ENCODE measurements at places on chromosomes 13 and 19. TPM values are rescaled to one million over a fixed set of nuclear protein-coding genes. Genes with fewer than 3 reads are reported as not detected.
A peak's percentile ranks its signal among the peaks of the same experiment; 100 is the strongest.

FBXO27 gene
- 7.6 TPM for total RNA-seq

DNA sequence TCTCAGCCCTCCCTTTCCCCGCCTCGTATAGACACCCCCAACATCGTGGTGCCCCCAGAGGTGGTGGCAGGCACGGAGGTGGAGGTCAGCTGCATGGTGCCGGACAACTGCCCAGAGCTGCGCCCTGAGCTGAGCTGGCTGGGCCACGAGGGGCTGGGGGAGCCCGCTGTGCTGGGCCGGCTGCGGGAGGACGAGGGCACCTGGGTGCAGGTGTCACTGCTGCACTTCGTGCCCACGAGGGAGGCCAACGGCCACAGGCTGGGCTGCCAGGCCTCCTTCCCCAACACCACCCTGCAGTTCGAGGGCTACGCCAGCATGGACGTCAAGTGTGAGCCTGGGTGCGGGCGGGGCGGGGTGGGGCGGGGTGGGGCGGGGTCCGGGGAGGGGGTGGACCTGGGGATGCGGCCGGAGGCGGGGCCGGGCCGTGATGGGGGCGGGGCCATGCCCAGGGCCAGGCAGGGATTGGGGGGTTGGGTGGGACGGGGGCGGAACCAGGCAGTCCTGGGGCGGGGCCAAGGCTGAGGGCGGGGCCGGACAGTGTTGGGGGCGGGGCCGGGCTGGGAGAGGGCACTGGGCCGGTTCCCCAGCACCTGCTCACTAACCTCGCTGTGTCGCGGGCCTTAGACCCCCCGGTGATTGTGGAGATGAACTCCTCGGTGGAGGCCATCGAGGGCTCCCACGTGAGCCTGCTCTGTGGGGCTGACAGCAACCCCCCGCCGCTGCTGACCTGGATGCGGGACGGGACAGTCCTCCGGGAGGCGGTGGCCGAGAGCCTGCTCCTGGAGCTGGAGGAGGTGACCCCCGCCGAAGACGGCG, 7.8 kb downstream of the MAG start:
- no peak overlapping the region for H3K4me3 ChIP-seq
- no peaks in the 10 kb centered on the region for H3K36me3 ChIP-seq
- DNase-seq, result no peak
- H3K4me1 ChIP-seq, result no peaks in the 10 kb centered on the region
- no peak overlapping the region for H3K27ac ChIP-seq

KLF12 gene
- total RNA-seq, result 10.2 TPM

SIGLEC12 gene
- total RNA-seq, result 3.7 TPM

DNA sequence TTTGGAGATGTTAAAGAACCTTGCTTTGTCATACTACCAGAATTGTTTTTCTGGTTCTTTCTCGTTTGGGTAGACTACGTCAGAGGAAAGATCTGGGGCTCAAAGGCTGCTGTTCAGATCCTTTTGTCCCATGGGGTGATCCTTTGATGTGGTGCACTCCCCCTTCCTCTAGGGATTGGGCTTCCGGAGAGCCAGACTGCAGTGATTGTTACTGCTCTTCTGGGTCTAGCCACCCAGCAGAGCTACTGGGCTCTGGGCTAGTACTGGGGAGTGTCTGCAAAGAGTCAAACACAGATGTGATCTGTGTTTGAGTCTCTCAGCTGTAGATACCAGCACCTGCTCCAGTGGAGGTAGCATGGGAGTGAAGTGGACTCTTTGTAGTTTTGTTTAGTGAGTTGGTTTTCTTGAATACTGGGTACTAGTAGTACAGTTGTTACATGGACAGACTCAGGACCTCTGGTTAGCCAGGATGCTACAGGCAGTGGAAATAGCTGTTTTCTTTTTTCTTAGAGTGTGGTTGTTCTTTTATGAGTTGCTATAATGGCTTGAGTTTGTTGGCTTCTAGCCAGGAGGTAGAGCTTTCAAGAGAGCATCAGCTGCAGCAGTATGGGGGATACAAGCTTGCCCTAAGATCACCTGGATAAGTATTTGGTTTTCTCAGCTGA, 34.4 kb downstream of the DNAJC15 start:
- H3K36me3 ChIP-seq, result no peaks in the 10 kb centered on the region
- no peak overlapping the region for H3K4me3 ChIP-seq

DNA sequence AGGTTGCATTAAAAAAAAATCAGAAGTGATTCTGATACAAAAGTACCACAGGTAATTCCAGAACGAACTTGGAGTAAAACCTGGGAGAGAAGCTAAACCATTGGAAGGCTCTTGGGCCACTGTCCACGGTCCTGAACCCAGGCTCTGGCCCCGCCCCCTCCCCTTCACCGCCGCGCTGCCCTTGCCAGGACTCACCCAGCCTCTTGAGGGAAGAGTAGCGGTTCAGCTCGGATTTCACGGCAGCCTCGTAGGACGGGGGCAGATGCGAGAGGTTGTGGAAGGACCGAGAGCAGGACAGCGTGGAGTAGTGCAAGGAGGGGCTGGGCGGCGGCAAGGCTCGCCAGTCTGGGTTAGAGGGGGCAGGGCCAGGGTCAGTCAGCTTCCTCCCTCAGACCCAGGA, 5.7 kb downstream of the SHISA7 start:
- H3K4me3 ChIP-seq, result no peak overlapping the region
- no peaks in the 10 kb centered on the region for H3K36me3 ChIP-seq
- peak; percentile 83 for DNase-seq
- peaks cover 50% of the 10 kb centered on the region for H3K27me3 ChIP-seq
- no peak overlapping the region for H3K27ac ChIP-seq

ZNF723 gene
- total RNA-seq, result not detected

- no peak for DNase-seq
- no peaks in the 10 kb centered on the region for H3K36me3 ChIP-seq
- H3K27ac ChIP-seq, result no peak overlapping the region
These were observed 321.8 kb upstream of the NBEA start for GRCh38 chr13:34620074-34620850.

GRCh38 chr13:107548338-107548737, 667.0 kb downstream of the LIG4 start:
- H3K36me3 ChIP-seq, result no peaks in the 10 kb centered on the region
- DNase-seq, result no peak
- no peak overlapping the region for H3K4me3 ChIP-seq
- no peaks in the 10 kb centered on the region for H3K27me3 ChIP-seq
- no peaks in the 10 kb centered on the region for H3K4me1 ChIP-seq

DNA sequence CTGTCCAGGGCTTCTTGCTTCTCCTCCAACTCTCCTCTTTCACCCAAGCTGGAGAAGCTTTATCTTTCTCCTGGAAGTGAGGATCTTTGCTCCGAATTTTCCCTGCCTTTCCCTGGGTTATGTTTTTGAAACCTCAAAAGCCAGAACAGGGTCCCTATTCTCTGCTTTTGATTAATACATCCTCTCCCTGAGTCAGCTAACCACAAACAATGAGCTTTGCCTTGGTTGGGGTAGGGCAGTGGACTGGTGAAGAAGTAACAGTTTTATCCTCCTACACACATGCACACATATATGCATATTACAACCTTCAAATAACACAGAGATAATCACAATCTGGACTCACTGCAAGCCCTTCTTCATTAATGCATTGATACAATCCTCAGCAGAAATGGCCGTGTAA, 44.6 kb downstream of the DLEU7 start:
- H3K36me3 ChIP-seq, result no peaks in the 10 kb centered on the region
- no peaks in the 10 kb centered on the region for H3K27me3 ChIP-seq
- H3K4me1 ChIP-seq, result peaks cover 13% of the 10 kb centered on the region
- no peak overlapping the region for H3K4me3 ChIP-seq
- no peak overlapping the region for H3K27ac ChIP-seq
- DNase-seq, result no peak

TMEM190 gene
- total RNA-seq, result not detected

- no peaks in the 10 kb centered on the region for H3K36me3 ChIP-seq
- H3K27me3 ChIP-seq, result no peaks in the 10 kb centered on the region
- DNase-seq, result no peak
- H3K27ac ChIP-seq, result no peak overlapping the region
- H3K4me3 ChIP-seq, result no peak overlapping the region
These were observed 52.6 kb downstream of the ALOX5AP start for GRCh38 chr13:30787738-30788525.

DNA sequence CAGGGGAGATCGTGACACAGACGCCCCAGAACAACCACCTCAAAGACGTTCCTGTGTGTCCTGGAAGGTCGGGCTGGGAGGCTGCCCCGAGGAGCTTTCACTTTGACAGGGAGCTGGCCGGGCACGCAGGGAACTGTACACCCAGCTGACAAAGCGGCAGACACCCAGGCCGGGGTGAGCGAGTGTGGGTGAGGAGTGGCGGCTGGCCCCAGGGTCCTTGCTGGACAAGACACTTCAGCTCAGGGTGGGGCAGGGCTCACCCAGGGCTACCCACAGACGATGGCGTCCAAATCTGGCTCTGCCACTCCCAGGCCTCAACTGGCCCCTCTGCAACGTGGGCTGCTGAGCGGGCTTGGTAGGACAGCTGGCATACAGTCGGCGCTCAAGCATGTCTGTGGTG, 2.0 kb downstream of the FGF22 start:
- H3K27ac ChIP-seq, result no peak overlapping the region
- H3K36me3 ChIP-seq, result peaks cover 12% of the 10 kb centered on the region
- peaks cover 10% of the 10 kb centered on the region for H3K4me1 ChIP-seq
- no peak for DNase-seq

DNA sequence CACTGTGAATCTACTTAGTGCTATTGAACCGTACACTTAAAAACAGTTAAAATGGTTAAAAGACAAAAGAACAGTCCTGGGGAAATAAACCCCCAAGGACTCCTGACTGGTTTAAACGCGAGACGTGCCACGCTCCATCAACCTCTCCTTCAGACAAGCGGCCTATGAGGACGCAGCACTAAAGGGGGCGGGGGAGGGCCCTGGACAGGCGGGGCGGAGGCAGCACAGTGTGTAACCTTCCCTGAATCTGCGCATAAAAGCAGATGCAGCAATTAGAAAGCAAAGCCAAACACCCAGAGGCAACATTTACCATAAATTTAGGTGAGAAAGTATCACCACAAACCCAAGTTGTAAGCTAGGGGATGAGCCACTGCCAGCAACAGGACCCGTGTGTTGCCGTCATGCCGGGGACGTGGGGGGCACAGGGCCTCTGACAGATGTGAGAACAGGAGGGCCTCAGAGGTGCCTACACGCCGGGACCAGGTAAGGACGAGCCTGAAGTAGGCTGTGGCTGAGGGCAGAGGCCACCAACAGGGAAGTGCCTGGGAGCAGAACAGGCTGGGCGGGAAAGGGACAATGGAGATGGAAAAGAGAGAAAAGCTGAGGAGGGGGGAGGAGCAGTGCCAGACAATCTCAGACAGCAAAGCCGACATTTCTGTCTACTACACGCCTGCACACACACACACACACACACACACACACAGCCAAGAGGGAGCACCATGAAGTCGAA, 15.3 kb upstream of the ADPRHL1 start:
- peak; percentile 39 for DNase-seq
- no peak overlapping the region for H3K27ac ChIP-seq
- no peaks in the 10 kb centered on the region for H3K27me3 ChIP-seq
- H3K4me1 ChIP-seq, result no peaks in the 10 kb centered on the region

DNA sequence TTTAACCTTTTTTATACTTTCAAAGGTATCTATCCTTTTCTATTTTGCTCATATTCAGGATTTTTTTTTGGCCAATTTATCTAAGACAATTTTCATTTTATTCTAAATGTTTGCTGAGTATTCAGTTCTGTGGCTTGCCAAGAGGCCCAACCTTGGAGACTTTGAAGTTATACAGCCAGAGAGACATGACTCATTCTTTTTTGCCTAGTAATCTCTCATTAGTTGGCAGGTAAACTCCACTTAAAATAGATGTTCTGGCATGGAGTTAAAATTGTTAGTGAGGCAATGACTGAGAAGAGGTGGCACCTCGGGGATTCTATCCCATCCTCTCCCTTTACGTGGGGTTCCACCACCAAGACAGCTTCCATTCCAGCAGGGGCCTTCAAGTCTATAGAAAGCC, 213.8 kb downstream of the KCTD12 start:
- H3K27me3 ChIP-seq, result no peaks in the 10 kb centered on the region
- no peak for DNase-seq
- H3K27ac ChIP-seq, result no peak overlapping the region
- H3K36me3 ChIP-seq, result no peaks in the 10 kb centered on the region

DNA sequence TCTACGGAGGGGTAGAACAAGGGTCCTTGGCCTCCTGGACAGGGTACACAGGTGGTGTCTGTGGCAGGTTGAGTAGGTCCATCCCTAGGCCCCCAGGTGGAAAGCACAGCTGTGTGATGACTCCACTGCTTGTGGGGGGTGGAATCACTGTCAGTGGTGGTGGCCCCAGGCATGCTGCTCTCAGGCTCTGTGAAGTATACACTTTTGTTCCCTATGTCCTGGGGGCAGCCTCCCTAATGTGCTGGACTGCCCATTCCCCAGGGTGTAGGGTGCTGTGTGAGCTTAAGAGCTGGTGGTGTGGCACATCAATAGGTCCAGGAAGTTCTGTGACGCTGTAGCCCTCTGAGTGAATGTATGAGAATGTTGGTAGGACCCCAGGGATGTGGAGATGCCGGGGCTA, 197.2 kb upstream of the SLC10A2 start:
- H3K36me3 ChIP-seq, result no peaks in the 10 kb centered on the region
- DNase-seq, result no peak
- no peaks in the 10 kb centered on the region for H3K4me1 ChIP-seq
- no peak overlapping the region for H3K27ac ChIP-seq

DNA sequence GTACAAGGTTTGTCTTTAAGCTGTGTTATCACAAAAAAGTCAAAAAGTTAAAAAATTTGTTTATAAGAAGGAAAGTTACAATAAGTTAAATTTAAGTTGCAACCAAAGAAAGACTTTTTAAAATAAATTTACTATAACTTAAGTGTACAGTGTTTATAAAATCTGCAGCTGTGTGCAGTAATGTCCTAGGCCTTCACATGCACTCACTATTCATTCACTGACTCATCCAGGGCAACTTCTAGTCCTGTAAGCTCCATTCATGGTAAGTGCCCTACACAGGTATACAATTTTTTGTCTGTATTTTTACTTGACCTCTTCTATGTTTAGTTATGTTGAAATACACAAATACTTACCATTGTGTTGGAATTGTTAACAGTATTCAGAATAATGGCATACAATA, 667.9 kb upstream of the SLITRK5 start:
- DNase-seq, result no peak
- H3K27me3 ChIP-seq, result no peaks in the 10 kb centered on the region
- H3K27ac ChIP-seq, result no peak overlapping the region
- no peaks in the 10 kb centered on the region for H3K36me3 ChIP-seq

Measured in upper lobe of right lung (tissue), 1 donor.